Endodermal cell (in vitro differentiated cells): ENCODE measurements at places on chromosomes 2 and 18.

DNA sequence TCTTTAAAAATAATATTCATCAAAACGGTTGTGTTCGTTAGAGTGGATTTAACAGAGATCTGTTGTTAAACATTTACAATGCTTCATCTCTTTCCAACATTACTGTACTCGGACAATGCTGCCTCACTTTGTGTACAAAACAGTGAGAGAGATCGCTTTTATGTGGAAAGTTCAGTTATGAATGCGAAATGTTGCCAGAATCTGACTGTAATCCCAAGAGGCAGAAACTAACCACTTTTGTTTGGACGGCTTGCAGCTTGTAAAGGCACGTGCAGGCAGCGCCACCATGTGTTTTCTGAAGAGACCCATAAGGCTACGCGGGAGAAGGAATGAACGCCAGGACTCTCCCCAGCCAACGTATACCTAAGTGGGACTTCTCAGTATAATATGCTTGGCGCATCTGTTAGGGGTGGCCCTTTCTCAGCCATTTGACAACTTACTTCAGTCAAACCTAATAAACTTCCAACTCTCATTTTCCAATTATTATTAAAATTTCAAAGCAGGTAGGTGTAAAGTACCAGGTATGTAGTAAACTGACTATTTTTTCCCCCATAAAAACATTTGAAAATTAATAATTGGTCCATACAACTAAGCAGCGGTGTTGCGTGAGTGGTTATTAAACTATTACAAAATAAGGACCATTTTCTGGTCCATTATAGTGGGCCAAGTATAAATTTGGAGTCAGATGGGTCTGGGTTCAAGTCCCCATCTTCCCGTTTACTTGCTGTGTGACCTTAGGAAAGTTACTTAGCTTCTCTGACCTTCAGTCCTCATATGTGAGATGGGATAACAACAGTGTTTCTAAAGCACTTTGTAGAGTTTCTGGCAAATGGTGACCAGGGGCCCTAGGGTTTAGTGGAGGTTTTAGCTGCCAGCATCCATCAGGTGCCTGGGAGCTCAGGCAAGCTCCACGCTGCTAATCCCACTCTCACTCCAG, 5.6 kb upstream of the NAPG start:
- H3K36me3 ChIP-seq: no peaks in the 10 kb centered on the region
- DNase-seq: peak; percentile 92
- no peak overlapping the region for H3K4me3 ChIP-seq

DNA sequence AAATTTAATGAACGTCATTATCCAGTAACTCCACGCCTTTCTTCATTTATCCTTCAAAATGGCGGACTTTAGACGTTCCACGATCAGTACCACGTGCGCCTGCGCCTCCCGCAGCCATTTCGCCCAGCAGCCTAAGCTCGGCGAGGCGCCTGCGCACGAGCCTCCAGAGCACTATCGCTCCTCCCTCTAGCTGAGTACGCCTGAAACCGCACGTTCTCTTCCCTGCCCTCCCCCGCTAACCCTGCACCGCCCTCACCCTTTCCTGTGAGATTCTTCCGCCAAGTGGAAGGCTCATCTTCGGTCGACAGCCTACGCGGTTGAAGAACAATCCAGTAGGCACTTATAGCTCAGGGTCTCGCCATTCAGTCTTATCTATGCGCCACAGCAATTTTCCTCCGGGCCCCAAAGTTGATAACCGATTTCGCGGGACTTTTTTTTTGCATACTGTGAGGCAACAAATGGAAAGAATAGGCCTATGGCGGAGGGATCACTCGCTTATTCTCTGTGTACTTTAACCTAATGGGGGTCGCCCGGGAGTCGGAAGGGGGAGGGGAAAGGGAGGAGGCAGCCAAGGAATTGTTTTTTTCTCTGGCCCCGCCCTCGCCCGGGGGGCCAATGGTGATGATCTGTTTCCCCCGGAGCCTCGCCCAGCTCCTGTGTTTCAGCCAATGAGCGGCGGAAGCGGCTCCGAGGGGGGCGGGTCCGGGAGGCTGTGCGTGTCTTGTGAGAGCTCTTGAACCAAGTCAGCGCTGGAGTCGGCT, at the start of gene KDM3A:
KDM3A (plus strand) TSS at position 741 of the 761 bp plus-strand sequence. CDS start 677 bp downstream, outside the sequence.
- peaks cover 6% of the 10 kb centered on the region for H3K27me3 ChIP-seq
- peaks cover 3% of the 10 kb centered on the region for H3K36me3 ChIP-seq
- H3K4me1 ChIP-seq: no peaks in the 10 kb centered on the region

- DNase-seq: no peak
- no peak overlapping the region for H3K27ac ChIP-seq
- no peaks in the 10 kb centered on the region for H3K4me1 ChIP-seq
- no peaks in the 10 kb centered on the region for H3K36me3 ChIP-seq
- no peaks in the 10 kb centered on the region for H3K27me3 ChIP-seq
These were observed 571.9 kb upstream of the CNTNAP5 start for GRCh38 chr2:123453046-123453700.

- no peaks in the 10 kb centered on the region for H3K4me1 ChIP-seq
- DNase-seq: no peak
- no peaks in the 10 kb centered on the region for H3K27me3 ChIP-seq
- H3K4me3 ChIP-seq: no peak overlapping the region
- H3K36me3 ChIP-seq: no peaks in the 10 kb centered on the region
These were observed 362.7 kb downstream of the CPS1 start for GRCh38 chr2:210919128-210919527.

DNA sequence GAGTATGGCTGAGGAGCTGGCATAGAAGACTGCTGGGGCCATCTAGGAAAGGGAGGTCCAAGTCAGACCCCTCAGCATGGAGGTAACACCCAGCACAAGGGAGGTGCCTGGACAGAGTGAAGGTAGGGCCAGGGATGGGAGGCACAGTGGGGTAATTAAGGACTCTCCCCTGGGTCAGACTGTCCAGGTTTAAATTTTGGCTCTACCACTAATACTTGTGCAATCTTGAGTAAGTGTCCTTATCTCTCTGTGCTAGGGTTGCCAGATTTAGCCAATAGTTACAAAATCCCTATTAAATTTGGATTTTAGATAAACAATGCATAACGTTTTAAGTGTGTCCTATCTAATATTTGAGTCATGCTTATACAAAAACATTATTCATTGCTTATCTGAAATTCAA, 109.5 kb downstream of the LOXHD1 start:
- H3K4me1 ChIP-seq: no peaks in the 10 kb centered on the region
- no peaks in the 10 kb centered on the region for H3K27me3 ChIP-seq
- no peak for DNase-seq
- H3K36me3 ChIP-seq: no peaks in the 10 kb centered on the region
- H3K4me3 ChIP-seq: no peak overlapping the region

GRCh38 chr2:241445426-241445825, 63.0 kb downstream of the STK25 start:
- no peaks in the 10 kb centered on the region for H3K27me3 ChIP-seq
- H3K4me3 ChIP-seq: no peak overlapping the region
- H3K27ac ChIP-seq: no peak overlapping the region
- DNase-seq: no peak
- no peaks in the 10 kb centered on the region for H3K4me1 ChIP-seq

DNA sequence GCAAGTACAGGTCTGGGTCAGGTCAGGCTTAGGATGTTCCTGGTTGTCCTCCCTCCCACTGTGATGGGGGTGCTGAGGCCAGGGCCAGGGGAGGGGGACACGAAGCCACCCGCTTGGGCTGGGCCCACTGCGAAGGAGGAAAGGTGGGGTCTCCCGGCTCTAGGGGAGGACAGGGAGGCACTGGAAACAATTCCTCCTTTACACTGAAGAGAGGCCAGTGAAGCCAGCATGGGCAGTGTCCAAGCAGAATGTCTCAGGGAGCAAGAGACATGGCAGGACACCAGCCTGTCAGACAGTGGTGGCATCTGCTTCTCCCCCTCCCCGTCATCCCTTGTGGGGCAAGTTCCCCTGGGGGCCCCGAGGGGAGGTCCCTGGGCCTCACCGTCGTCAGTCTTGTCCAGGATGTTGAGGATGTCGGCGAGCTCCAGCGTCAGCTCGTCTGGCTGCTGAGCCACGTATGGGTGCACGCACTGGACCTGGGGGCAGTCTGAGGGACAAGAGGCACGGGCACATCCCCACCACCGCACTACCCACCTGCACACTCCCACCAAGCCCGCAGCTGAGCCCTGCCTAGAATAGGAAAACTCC, 10.8 kb downstream of the SNORC start:
- peak; percentile 36 for DNase-seq
- no peak overlapping the region for H3K27ac ChIP-seq
- H3K27me3 ChIP-seq: peaks cover 14% of the 10 kb centered on the region
- no peaks in the 10 kb centered on the region for H3K36me3 ChIP-seq
- no peak overlapping the region for H3K4me3 ChIP-seq

DNA sequence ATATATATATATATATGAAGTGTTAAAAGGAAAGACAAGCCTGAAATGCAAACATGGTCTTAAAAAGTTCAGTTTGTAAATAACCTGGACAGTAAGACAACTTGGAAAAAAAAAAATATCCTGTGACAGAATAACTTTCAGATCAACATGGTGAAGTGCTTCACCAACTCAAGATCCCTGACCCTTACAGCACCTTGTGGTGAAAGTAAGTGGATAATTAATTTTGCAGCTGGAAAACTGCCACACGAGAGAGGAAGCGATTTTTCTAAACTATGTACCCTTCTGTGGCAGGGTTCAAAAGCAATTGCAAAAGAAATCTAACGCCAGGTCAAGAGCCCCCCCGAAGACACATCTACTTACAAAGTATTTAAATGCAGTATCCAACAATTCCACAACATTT, 95.8 kb downstream of the PAX3 start:
- no peak overlapping the region for H3K4me3 ChIP-seq
- no peak overlapping the region for H3K27ac ChIP-seq
- no peak for DNase-seq

- no peak overlapping the region for H3K4me3 ChIP-seq
- H3K4me1 ChIP-seq: no peaks in the 10 kb centered on the region
- no peak for DNase-seq
- H3K36me3 ChIP-seq: no peaks in the 10 kb centered on the region
- H3K27ac ChIP-seq: no peak overlapping the region
These were observed 161.3 kb downstream of the RTP5 start for GRCh38 chr2:242030858-242031257.

- peaks cover 4% of the 10 kb centered on the region for H3K4me1 ChIP-seq
- H3K27me3 ChIP-seq: no peaks in the 10 kb centered on the region
- DNase-seq: no peak
- H3K36me3 ChIP-seq: no peaks in the 10 kb centered on the region
These were observed 144.6 kb upstream of the MMADHC start for GRCh38 chr2:149732001-149732685.

GRCh38 chr2:237128026-237128703, 42.5 kb downstream of the COPS8 start:
- no peak overlapping the region for H3K4me3 ChIP-seq
- H3K27me3 ChIP-seq: no peaks in the 10 kb centered on the region
- no peak overlapping the region for H3K27ac ChIP-seq

- peaks cover 13% of the 10 kb centered on the region for H3K4me1 ChIP-seq
- no peak overlapping the region for H3K4me3 ChIP-seq
- no peak overlapping the region for H3K27ac ChIP-seq
- DNase-seq: no peak
These were observed 37.4 kb downstream of the EPAS1 start for GRCh38 chr2:46334389-46335271.

- no peak overlapping the region for H3K27ac ChIP-seq
- no peak for DNase-seq
- H3K36me3 ChIP-seq: peaks cover 88% of the 10 kb centered on the region
- no peak overlapping the region for H3K4me3 ChIP-seq
- H3K27me3 ChIP-seq: no peaks in the 10 kb centered on the region
These were observed 132.8 kb upstream of the IL1R2 start for GRCh38 chr2:101858910-101859309.

DNA sequence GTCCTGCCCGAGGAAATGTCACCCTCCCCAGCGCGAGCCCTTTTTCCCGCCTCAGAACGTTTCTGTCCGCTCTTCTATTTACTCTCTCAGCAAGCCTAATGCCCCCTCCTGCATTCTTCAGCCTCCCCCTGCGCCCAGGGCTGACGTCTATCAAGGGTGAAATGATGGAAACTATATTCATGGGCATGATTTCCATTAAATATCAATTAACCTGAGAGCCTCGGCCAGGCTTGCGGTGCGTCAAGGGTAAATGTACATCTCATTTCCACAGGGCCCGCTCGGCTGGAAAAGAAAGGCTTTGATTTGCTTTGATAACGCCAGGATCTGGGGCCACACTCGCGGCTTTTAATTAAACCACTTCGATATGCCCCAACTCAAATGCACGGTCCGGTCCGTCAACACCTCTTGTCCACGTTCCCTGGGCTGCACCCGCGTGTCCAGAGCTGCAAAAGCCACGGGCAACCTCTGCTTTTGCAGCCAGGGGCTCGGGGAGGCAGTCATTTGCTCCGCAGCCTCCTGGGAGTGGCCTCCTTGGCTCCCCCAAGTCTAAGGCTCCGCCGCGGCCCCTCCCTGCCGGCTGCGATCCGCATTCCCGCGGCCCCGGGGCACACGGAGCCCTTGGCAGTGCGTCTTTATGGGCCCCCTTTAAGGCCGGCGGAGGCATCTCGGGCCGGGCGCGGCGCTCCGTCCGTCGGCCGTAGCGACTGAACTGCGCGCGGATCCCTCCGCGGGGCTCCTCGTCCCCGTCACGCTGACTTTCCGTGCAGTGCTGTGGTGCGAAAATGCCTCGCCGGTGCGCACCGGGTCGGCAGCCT, at the start of gene HOXD8:
HOXD8 (plus strand) TSS at position 724 of the 815 bp plus-strand sequence. CDS start 662 bp downstream, outside the sequence.
- DNase-seq: peak; percentile 77
- peak within 1 kb of the TSS; percentile 38 for H3K4me3 ChIP-seq
- no peaks in the 10 kb centered on the region for H3K4me1 ChIP-seq
- peaks cover 100% of the 10 kb centered on the region for H3K27me3 ChIP-seq
